ENCODE measurements at places on chromosomes 6 and 20.

DNA sequence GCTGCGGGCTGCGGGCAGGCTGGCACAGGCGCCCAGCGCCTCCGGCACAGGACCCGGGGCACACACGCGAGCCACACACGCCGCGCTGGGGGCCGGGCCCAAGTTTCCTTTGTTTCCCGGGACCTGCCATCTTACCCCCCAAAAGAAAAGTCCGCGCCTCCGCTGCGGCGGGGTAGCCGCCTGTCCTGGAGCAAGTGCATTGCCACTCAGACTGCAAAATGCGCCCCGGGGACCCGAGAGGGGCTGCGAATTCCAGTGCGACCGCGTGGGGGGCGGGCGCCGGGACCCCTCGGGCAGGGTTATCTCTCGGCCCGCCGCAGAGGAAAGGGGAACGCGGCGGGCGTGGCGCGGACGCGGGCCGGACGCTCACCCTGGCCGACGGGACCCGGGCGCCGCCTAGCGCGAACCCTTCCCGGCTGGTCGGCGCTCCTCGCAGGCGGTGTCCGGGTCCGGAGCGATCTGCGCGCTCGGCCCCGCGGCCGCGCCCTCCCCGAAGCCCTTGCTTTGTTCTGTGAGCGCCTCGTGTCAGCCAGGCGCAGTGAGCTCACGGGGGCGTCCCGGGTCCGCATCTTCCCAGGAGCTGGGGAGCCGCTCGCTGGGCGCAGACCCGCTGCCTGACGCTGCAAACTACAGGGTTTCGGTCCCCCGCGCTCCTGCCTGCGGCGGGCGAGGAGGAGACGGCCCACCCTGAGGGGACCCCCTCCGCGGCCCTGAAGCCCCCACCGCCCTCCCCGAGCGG lies 639 bp upstream of the CD24 start:
- DNase-seq, result peak; percentile 86

DNA sequence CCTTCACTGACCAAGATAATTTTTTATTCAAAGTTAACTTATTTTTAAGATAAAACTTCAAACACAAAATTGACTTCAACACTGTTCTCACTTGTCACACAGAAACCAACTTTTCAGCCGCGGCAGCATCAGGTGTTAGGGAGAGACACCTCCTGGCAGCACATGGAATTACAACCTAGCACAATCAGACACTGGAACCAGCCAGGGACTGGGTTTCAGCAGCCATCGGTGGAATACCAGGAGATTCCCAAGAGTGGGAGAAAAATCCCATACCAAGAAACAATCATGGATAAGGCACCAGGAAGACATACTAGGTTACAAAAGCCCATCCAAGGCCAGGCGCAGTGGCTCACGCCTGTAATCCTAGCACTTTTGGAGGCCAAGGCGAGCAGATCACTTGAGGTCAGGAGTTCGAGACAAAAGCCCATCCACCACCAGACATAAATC lies 70.0 kb downstream of the SNX5 start:
- peak; percentile 20 for DNase-seq

DNA sequence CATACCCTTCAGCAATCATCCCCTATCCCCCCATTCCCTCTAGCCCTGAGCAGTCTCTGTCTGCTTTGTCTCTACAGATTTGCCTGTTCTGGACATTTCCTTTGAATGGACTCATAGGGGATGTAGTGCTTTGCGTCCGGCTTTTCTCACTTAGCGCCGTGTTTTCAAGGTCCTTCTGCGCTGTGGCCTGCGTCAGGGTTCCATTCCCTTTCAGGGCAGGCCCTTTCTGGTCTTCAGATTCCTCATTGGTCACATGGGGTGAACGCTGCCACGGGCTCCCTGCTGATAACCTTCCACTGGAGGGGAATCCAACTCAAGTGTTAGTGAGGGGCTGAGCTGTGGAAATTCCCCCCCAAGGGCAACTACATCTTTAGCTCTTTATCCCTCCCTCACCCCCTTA lies 36.4 kb upstream of the APCDD1L start:
- no peak for DNase-seq

DNA sequence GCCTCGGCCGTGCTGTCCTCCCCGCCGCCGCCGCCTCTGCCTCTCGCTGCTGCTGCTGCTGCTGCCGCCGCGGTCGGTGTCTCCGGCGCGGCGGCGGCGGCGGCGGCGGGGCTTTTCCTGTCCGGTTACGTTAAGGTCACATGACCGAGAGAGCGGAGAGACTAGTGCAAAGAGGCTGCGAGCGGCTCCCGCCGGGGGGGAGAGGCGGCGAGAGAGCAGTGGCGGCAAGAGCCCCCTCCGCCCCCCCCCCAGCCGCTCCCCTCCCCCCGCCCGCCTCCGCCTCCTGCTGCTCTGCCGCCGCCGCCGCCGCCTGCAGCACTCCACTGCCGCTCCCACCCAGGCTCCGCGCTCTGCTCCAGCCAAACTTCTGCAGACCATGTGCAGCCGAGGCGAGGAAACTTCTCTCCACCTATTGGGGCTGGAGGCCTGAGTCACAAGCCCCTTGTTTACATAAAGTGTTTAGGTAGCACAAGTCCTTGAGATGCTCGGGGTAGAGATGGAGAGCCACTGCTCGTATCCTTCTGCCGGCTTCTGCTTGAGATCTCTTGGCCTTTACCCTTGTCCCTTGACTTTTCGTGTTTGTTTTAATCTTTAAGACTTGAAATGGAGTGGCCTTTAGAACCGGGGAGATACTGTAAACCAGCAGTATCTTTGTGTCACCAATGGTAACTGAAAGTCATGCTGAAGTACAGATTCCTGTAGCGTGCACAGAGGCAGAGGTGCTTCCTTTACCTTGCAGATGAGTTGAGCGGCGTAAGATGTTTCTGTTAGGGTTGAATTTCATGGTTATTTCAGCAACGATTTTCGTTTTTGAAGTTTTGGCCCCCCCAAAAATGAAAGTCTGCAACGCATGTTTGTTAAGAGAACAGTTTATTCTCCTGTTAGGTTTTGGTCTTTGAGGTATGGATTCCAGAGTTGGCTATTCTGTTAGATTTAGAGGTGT lies at the start of gene ZBTB2:
Gene ZBTB2 (minus strand): TSS at position 89 of the 943 bp plus-strand sequence. CDS start 17,922 bp downstream, outside the sequence.
- DNase-seq, result peak; percentile 67

- no peak for DNase-seq
Measured at GRCh38 chr20:17380801-17381200, 150.4 kb downstream of the BFSP1 start.

GRCh38 chr6:25788305-25788922 lies 33.9 kb downstream of the SLC17A4 start:
- peak; percentile 52 for DNase-seq

DNA sequence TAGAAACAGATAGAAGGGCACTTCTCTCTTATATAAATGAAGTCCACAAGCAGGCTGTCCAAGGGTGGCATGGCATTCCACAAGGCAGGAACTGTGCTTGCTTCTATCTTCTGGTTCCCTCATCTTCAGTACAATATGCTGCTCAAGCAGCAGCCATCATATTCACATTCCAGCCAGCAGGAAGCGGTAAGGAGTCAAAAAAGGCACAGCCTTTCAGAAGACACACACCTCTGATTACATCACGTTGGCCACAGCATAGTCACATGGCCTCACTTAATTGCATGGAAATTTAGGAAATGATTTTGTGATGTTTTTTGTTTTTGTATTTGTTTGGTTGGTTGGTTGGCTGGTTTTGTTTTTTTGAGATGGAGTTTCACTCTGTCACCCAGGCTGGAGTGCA lies 19.0 kb downstream of the REM1 start:
- no peak for DNase-seq

DNA sequence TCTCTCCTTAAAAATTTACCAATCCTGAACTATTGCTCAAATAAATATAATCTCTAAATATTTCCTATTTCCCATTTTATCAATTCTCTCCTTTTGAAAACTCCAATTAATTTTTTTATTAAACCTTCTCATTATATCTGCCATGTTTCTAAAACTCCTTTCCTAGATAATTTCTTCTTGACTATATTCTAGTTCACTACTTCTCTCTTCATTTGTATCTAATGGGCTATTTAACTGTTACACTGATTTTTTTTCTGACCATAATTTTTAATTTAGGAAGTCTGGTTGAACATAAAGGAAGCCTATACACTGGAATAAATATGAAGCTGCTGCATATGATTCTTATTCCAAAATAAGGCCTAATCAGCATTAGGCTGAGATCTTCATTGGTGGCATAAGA lies 96.3 kb upstream of the PLN start:
- no peak for DNase-seq

DNA sequence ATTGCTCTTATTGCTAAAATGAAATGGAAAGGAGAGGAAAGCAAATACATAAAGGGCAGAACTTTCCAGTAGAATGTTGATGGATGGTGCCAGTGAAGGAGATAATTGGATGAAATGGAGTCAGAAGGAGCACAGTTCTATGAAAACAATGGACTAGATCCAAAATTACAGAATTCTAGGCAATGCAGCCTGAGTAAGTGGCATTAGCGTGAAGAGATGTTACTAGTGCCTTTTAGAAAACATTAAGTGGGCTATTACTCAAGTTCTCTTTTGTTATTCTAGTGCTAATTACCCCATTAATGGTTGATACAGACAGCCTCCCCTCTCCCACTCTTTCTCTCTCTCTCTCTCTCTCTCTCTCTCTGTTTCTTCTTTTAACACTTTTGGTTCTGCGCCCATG lies 209.5 kb upstream of the RGS17 start:
- DNase-seq, result no peak

- no peak for DNase-seq
Measured at GRCh38 chr20:43739148-43739749, 12.4 kb upstream of the GTSF1L start.

DNA sequence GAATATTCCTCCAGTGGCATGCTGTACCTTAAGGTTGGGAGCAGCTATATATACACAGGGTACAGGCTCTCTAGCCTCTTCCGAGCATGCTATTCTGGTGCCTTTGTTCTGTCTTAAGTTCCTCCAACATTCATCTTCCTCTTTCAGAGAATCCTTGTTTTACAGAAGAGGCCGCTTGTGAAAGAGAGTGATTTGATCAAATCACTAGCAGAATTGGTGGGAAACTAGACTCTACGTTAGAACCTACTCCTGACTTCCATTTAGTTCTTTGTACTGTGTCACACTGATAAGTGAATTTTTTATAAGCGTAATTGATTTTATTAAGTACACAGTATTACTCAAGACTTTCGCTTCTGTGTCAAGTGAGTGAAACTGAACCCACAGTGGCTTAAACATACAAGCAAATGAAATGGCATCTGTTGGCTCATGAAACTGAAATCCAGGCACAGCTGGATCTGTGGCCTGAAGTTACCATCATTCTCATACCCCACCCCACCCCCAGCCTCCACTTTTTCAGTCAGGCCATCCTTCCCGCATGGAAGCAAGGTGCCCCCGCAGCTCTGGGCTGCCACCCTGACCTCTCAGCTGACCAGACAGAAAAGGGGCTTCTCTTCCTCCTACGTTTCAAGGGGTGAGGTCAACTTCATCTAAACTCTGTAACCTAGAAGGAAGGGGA lies 102.3 kb downstream of the RPP40 start:
- no peak for DNase-seq

GRCh38 chr20:6838181-6838826 lies 70.8 kb downstream of the BMP2 start:
- DNase-seq, result no peak

DNA sequence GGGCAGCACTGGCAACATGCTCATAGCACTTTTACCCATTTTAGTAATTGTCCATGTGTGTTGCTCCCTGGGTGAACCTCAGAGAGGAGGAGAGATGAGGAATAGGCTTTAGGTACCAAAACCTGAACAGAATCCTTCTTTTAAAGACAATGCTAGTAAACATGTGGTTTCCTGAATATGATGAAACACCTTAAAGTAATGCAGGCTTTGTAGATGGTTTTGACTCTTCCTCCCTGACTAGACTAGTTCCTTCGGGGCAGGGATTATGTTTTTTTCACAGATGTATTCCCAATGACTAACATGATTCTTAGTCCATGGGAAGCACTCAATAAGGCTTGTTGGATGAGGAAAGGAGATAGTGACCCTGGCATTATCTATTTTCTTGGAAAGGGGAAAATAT lies 367.6 kb upstream of the JAG1 start:
- no peak for DNase-seq

DNA sequence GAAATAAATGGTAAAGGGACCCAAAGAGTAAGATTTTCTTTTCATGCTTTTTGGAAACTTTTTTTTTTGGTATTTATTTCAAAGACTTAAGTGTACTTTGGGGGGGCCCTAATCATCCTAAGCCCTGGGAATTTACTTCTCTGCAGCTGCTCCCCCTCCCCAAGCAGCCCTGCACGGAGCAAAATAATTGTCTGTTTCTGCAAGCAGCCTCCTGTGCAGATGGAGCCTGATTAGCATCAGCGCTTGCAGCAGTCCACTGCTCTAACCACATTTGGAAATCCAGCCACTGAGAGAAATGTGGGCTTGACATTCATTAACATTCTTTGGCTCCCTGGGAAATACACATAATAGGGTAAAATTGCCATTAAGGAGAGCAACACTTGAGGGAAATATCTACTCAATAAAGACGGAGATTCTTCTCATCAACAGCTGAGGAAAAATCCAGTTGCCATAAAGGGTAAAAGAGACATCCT lies 309.2 kb upstream of the MAP3K7 start:
- no peak for DNase-seq

DNA sequence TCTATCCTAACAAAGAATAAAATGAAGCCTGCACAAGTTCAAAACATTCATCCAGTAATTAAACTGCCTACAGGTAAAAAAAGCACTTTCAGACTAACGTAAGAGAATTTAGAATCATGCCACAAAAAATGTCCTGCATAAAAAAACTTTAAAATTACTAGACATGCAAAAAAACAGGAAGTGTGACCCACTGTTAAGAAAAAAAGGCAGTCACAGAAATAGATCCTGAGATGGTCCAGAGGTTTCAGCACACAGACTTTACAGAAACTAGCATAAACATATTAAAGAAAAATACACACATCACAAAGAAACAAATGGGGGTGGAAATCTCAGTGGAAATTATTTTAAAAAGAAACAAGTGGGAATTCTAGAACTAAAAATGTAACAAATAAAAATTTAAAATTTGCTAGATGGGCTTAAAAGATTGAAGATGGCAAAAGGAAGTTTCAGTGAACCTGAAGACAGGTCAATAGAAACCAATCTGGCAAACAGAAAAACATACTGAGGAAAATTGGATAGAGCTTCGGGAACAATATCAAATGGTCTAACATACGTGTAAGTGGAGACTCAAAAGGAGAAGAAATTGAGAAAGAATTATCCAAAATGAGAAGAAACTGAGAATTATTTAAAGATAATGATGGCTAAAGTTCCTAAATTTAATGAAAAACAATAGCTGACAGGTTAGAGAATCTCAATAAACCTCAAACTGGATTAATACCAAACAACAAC lies 3.4 kb upstream of the ZNF133 start:
- no peak for DNase-seq
